ENCODE measurements at places on chromosomes 2 and 18.
A peak's percentile ranks its signal among the peaks of the same experiment; 100 is the strongest.

DNA sequence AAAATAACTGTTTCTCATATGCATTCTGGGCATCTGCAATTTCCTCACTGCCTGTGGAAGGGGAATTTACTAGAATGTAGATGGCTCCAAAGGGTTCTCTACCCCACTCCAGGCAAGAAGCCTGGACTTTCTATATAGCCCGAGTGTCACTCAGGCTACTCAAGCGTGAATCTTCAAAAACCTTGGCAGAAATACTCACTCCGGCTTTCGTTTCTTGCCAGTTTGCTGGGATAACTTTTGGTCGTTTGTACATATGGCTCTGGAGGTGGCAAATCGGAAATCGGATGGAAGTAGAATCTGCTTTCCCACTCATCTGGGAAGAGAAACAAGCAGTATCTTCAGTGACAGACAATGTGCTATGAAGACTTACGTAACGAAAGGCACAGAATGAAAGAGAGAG, 30.7 kb downstream of the WIPF1 start:
- no peak for DNase-seq

- no peak for DNase-seq
Observed at GRCh38 chr2:41709702-41710599, 337.9 kb upstream of the PKDCC start.

GRCh38 chr2:97704989-97705388, 8.4 kb upstream of the ZAP70 start:
- no peak for DNase-seq

GRCh38 chr2:43737097-43737854, 36.6 kb upstream of the DYNC2LI1 start:
- peak; percentile 96 for DNase-seq

- DNase-seq: no peak
Observed at GRCh38 chr2:70046534-70046933, 40.7 kb upstream of the PCBP1 start.

DNA sequence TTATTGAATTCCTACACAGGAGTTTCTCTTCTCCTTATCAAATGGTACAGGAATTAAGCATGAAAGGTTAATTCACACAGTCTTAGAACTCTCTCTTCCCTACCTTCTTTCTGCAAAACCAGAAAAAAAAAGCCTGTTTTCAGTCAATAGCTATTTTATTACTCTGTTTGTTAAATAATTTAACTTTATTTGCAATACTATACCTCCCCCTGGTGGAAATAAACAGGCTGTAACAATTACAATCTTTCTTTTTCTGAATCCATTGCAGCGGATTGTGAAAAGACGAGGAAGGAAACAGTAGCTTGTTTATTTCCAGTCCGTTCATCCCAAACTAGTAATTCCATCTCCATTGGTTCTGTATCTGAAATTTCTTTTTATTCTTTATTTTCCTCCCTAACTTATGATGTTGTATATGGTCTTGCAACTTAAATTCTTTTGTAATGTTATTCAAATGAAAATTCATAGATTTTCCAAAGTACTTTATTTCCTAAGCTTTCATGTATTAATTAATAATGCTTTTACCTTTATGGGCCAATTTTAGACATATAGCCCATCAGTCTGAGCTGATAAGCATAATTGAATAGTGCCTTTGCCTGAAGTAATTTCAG, 165.2 kb downstream of the SH3BP4 start:
- peak; percentile 34 for DNase-seq

DNA sequence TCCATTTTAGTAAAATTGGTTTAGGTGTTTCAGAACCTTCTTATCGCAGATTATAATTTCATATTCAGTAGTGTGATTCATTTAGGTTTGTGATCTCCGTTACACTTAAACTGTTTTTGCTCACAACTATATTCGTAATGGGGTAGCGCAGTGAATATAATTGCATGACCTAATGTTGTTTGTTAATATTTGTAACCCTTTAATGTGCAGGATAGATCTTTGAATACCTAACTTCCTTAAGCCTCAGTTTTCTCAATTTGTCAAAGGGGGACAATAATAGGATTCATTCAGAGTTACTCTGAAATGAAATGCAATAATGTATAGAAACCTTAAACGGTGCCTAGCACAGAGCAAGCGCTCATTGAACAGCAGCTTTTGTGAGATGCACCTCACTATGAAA, 558 bp upstream of the ZDBF2 start:
- DNase-seq: no peak

GRCh38 chr18:26483633-26484032, 64.7 kb downstream of the KCTD1 start:
- DNase-seq: peak; percentile 47

DNA sequence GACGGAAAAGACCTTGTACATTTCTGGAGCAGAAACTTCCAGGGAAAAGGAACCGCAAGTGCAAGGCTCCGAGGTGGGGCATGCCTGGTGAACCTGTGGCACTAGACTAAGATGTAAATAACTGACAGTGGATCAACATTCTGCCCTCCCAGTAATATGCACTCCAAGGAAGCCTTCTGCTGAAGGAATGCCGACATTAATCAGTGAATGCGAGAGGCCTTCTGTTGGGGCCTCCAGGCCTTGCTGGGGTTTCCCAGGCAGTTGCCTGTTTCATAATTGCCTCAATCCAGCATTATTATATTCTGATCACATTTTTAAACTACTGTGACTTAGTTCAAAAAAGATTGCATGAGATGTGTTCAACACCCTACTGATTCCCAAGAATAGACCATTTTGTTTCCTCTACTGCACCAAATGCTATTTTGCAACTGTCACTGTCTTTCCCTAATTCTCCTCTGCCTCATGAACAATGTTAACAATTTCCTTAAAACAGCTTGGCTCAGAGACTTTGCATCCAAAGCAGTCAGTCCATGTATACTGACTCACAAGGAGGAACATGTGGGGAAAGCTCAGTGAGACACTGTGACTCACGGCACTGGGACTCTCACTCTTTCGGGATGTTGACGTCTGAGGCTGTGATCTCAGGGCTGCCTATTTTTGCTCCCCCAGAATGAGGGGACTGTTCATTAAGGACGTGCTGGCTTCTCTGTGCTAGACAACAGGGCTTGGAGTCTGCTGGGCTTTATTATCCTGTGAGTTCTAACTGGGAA, 10.5 kb upstream of the DSG2 start:
- DNase-seq: peak; percentile 84

- no peak for DNase-seq
Observed at GRCh38 chr18:48780201-48780912, 170.4 kb downstream of the SMAD7 start.

DNA sequence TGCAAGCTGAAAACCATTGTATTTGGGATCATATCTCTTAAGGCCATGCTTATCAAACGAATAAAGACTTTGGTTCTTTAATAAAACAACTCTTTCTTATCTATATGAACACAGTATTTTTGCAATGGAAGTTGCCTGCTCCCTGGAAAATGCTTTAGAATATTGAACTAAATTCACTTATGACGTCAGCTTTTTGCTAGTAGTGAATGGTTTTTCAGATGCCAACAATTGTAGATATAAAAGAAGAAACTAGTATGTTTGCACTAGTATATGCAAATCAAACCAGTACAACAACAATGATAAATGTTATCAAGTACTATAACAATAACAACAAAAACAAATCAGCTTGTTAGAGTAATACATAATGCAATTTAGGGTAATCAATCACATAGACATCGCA, 1462.9 kb downstream of the SUCLG1 start:
- no peak for DNase-seq

DNA sequence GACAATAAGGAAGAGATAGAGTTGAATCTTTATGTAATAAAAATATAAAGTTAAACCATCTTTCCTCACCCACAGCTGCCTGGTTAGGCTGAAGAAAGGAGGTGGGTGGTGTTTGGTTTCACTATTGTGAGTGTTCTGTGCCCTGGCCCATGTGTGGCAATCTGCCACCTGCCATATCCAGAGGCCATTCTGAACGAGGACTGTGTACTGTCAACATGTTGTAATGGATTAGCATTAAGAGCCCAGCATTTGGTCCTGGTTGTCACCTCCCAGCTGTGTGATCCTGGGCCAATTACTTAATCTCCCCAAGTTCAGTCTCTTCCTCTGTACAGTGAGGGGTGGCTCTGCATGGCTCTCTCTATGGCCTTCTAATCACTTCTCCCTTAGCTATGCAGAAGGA, 118.2 kb upstream of the SEC11C start:
- DNase-seq: no peak

GRCh38 chr18:9135912-9136314, 668 bp upstream of the ANKRD12 start:
- DNase-seq: peak; percentile 52

DNA sequence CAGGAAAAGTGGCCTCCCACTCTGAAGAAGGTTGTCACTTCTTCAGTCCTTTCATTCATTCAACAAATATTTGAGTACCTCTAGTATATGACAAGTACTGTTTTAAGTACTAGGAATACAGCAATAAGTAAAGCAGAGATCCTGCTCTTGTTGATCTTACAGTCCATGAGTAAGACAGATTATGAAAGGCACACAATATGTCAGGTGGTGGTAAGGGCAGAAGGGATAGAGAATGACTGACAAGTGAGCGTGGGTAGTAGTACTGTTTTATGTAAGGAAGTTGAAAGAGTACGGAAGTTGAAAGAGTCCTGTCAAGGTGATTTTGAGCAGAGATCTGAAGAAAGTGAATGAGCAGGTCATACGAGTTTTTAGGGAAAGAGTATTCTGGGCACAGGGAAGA, 111.3 kb downstream of the GALNT1 start:
- DNase-seq: no peak

- DNase-seq: no peak
Observed at GRCh38 chr2:237749002-237749401, 49.6 kb upstream of the RBM44 start.
